ENCODE measurements at places on chromosomes 4 and X. TPM values are rescaled to one million over a fixed set of nuclear protein-coding genes. Genes with fewer than 3 reads are reported as not detected.

DNA sequence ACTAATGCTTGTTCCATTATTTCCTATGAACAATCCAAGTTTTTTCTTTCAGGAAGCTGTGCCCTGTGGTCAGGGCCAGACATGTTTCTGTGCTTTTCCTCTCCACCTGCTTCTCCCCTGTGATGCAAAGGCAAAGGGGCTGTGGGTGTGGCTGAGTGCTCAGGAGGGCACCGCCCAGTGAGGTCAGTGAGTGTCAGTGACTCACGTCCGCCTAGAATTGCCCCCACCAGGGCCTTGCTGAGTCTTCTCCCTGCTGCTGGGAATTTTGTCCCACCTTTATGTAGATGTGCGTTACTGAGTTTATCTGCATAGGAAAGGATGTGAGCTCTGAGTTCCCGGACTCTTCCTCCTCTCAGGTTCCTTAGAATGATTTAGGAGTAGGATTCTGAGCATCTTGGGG lies 283.2 kb downstream of the DCHS2 start:
- no peaks in the 10 kb centered on the region for H3K27me3 ChIP-seq
- H3K36me3 ChIP-seq: no peaks in the 10 kb centered on the region
- no peak overlapping the region for H3K27ac ChIP-seq
- no peak for DNase-seq

GRCh38 chr4:30460818-30461217 lies 259.4 kb upstream of the PCDH7 start:
- DNase-seq: no peak
- H3K36me3 ChIP-seq: no peaks in the 10 kb centered on the region
- no peak overlapping the region for H3K4me3 ChIP-seq

- DNase-seq: no peak
- no peak overlapping the region for H3K4me3 ChIP-seq
- no peak overlapping the region for H3K27ac ChIP-seq
- no peaks in the 10 kb centered on the region for H3K27me3 ChIP-seq
- H3K4me1 ChIP-seq: peaks cover 3% of the 10 kb centered on the region
These were observed 19.7 kb upstream of the BBS12 start for GRCh38 chr4:122712782-122713181.

DNA sequence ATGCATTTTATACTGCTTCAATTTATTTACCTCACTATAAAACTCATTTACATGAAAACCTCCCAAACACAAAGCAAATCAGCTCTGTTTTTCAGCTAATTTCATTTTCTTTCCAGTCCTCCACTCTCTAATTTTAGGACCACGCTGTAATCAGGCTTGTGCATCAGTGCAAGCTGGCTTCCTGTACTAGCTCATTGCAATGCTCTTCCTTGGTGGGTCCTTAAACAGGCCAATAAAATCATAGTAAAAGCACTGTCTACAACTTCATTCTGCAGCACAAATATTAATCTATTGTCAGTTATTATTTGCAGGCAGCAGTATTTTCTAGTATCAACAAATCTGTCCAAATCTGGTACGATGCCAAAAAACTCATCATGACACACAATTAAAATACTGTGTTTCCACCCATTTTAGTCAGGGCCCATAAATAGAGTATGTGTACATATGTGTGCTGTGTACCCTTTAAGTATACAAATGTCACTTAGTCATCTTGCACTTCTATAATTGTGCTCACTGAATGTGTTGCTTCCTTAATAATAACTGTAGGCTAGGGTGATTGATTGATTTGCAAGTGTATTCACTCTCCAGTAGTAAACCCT lies 178.2 kb upstream of the HCCS start:
- H3K27me3 ChIP-seq: no peaks in the 10 kb centered on the region
- H3K4me1 ChIP-seq: no peaks in the 10 kb centered on the region
- DNase-seq: no peak

GRCh38 chr4:8090744-8091301 lies 67.8 kb downstream of the ABLIM2 start:
- no peak for DNase-seq
- no peaks in the 10 kb centered on the region for H3K27me3 ChIP-seq
- no peaks in the 10 kb centered on the region for H3K36me3 ChIP-seq
- no peak overlapping the region for H3K4me3 ChIP-seq
- H3K27ac ChIP-seq: no peak overlapping the region
- no peaks in the 10 kb centered on the region for H3K4me1 ChIP-seq

GRCh38 chrX:18899796-18900380 lies 84.0 kb downstream of the PHKA2 start:
- no peak overlapping the region for H3K27ac ChIP-seq
- no peaks in the 10 kb centered on the region for H3K36me3 ChIP-seq
- no peaks in the 10 kb centered on the region for H3K27me3 ChIP-seq
- H3K4me3 ChIP-seq: no peak overlapping the region
- no peak for DNase-seq

DNA sequence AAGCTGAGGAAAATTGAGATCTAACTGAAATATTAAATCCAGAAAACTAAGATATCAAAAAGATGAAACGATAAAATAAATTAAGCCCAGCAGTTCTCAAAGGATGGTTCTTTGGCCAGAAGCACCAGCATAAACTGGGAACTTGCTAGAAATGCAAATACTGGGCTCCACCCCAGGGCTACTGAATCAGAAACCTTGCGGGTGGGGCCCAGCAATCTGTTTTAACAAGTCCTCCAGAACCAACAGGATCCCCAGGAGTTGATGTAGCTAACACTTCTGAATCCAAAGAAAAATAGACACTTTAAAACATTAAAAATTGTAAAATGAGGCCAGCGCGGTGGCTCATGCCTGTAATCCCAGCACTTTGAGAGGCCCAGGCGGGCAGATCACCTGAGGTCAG lies 14.1 kb upstream of the TMEM154 start:
- H3K27me3 ChIP-seq: no peaks in the 10 kb centered on the region
- DNase-seq: no peak
- no peak overlapping the region for H3K27ac ChIP-seq
- H3K4me3 ChIP-seq: no peak overlapping the region
- peaks cover 9% of the 10 kb centered on the region for H3K4me1 ChIP-seq

GRCh38 chr4:80202741-80203553 lies 5.6 kb downstream of the PRDM8 start:
- no peaks in the 10 kb centered on the region for H3K27me3 ChIP-seq
- H3K36me3 ChIP-seq: no peaks in the 10 kb centered on the region
- H3K4me1 ChIP-seq: peaks cover 7% of the 10 kb centered on the region
- DNase-seq: peak; percentile 74

The FGF5 gene
- total RNA-seq: not detected

The SPANXN3 gene
- not detected for total RNA-seq

The INTU gene
- 0.38 TPM for total RNA-seq

The PASD1 gene
- total RNA-seq: not detected

The IL2RG gene
- total RNA-seq: 323 TPM

The ARR3 gene
- total RNA-seq: not detected
